ENCODE measurements at places on chromosomes 7 and 10. TPM values are rescaled to one million over a fixed set of nuclear protein-coding genes. Genes with fewer than 3 reads are reported as not detected.

ATXN7L1 gene
- 9.5 TPM for polyA plus RNA-seq

MUC3A gene
- polyA plus RNA-seq: 0.04 TPM

MACROH2A2 gene
- 89.9 TPM for polyA plus RNA-seq

COL26A1 gene
- polyA plus RNA-seq: 27.9 TPM

GPR85 gene
- polyA plus RNA-seq: 5.3 TPM

ZDHHC6 gene
- polyA plus RNA-seq: 72.1 TPM

RBM33 gene
- polyA plus RNA-seq: 39.1 TPM
